KBM-7 (cell line): ENCODE measurements at places on chromosomes 3 and 15.
A peak's percentile ranks its signal among the peaks of the same experiment; 100 is the strongest.

DNA sequence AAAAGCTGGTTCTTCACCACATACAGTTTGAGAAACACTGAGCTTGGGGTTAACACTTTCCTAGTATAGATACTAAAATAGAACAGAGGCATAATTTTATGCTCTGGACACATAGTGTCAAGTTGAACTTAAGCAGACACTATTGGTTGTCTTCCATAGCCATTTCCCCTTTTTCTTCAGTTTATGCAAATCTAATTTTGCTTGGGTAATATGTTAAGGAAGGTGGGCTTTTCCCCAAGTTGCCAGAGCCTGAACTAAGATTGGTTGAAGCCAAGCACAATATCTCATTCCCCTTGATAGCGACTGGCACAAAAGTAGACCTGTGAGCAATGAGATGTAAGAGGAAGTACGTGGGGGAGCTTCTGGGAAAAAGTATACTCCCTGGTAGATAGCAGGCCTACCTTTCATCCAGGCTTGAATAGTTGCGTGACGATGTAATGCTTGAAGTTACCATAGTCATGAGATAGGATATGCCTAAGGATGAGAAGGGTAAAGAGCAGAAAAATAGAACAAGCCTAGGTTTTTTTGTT lies 4.5 kb upstream of the POPDC2 start:
- peak; percentile 86 for DNase-seq

DNA sequence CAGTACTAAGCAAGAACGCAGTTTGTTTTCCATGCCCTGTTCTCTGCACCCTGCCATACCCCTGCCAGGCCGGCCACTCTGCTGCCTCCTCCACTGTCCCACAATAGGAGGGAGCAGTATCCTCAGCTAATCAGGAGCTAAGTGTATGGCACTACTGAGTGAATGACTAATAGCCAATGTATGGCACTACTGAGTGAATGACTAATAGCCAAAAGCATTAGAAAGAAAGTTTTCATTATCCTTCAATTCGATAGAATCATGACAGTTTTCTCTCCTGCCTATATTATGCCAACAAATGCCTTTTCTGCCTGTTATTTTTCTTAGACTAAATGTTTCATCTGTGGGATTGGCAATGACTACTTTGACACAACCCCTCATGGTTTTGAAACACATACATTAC lies 107.5 kb upstream of the CHRM5 start:
- no peak for DNase-seq

DNA sequence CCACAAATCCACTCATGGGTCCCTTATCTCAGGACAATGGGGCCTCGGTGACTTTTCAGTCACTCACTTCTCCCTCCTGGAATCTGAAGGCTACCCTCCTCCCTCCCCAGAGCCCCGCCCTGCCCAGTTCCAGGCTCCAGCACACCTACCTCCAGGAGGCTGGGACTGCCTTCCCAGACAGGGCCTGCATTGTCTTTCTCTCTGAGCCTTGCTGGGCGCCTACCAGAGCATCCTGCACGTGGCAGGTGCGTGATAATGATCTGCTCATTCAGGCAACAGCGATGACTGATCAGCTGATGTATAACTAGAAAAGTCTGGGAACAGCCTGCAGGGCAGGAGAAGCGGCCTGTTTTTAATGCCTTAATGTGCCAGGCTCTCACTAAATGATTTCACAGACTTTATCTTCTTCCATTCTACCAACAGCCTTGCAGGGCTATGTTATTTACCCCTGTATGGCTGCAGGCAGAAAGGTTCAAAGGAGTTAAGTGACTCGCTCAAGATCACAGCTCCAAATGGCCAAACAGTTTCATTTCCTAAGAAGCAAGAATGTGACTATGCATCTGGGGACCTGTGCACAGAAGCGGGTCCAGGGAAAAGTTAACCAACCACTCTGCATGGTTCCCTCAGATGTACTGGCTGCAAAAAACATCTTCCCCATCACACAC lies 6.3 kb downstream of the ADAMTS17 start:
- DNase-seq: no peak

- DNase-seq: no peak
Measured at GRCh38 chr3:119880966-119881365, 99.1 kb downstream of the NR1I2 start.

DNA sequence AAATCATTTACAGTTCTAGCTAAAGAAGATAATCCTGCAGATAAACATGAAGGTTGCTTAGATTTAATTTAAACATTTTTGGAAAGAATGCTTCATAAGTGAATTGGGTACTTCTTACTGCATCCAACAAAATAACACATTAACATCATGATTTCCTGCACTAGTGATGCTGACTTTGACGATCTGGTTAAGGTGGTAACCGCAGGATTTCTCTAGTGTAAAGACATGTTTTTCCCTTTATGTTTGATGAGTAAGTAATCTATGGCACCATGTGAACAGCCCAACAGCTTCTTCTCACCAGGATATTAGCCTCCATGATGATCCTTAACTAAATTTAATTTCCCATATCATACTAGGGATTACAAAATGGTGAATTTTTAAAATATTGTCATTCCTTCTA lies 14.1 kb downstream of the SPPL2A start:
- DNase-seq: no peak

DNA sequence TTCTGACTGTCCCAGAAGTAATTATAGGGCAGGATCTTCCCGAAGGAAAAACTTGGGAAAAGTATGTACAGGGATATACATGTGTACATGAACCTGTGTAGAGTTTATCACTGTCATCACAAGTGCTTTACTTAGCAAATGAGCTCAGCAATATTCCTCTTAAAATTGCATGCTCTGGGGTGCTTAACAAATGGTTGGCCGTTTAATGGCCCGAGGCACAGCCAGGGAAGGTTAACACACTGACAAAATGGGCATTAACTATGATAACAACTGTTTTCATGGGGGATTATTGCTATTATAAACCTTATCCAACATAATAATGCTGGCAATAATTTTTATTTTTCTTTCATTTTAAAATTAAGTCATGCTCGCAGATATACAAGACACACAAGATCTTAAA lies 459.3 kb downstream of the TUSC7 start:
- DNase-seq: no peak

DNA sequence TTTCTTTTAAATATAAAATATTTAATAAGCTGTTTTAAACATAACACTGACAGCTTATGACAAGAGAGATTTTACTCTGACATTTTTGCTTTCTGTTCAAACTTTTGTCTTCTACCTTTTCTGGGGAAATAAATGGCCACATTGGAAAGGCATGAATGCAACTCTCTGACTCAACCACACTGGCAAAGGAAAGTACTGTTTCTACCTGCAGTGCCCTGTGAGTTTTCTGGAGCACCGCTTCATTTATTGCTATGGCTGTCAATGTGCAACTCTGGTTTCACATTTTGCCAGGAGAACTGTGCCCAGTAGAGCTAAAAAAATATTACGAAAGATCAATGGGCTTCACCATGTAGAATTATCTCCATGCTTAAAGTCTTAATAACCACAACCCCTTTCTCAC lies 15.1 kb downstream of the PDZRN3 start:
- DNase-seq: no peak

DNA sequence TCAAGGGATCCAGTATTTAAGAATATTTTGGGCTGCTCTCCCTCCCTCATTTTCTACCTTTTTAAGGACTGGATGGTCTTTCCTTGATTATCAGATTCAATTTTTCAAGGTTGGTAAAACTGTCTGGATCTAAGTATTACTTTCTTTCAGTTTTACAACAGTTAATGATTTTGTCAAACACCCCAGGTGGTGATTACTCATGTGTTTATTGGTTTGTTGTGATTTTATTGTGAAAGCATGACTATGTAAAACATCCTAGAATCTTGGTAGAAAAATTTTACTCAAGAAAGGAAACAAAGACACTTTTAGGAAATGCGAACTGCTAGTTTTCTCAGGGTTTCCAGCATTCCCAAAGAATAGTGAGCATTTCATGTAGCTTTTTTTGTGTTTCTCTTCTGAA lies 7.3 kb downstream of the GTF2E1 start:
- DNase-seq: no peak

DNA sequence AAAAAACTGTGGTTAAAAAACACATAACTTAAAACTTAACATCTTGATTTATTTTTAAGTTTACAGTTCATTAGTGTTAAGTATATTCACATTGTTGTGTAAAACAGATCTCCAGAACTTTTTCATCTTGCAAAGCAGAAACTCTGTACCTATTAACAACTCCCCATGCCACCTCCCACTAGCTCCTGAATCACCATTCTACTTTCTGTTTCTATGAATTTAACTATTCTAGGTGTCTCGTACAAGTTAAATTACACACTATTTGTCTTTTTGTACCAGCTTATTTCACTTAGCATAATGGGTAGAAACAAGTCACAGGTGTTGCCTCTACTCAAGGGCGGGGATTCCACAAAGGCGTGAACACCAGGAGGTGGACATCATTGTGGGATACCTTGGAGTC lies 43.2 kb downstream of the CRTC3 start:
- no peak for DNase-seq
